ENCODE measurements at places on chromosomes 2 and 18.

GRCh38 chr2:40095000-40095399 lies 315.9 kb upstream of the THUMPD2 start:
- H3K27me3 ChIP-seq, result no peaks in the 10 kb centered on the region
- H3K4me1 ChIP-seq, result no peaks in the 10 kb centered on the region
- DNase-seq, result no peak
- no peak overlapping the region for H3K27ac ChIP-seq

GRCh38 chr2:194696690-194697089 lies 960.3 kb upstream of the SLC39A10 start:
- no peak overlapping the region for H3K27ac ChIP-seq
- H3K27me3 ChIP-seq, result no peaks in the 10 kb centered on the region
- DNase-seq, result no peak

- H3K4me3 ChIP-seq, result no peak overlapping the region
- H3K27ac ChIP-seq, result no peak overlapping the region
- H3K27me3 ChIP-seq, result no peaks in the 10 kb centered on the region
- no peak for DNase-seq
These were observed 176.4 kb upstream of the ID2 start for GRCh38 chr2:8505311-8505920.

GRCh38 chr18:24130494-24130893 lies 8.4 kb upstream of the CABYR start:
- no peaks in the 10 kb centered on the region for H3K4me1 ChIP-seq
- no peak overlapping the region for H3K4me3 ChIP-seq
- no peaks in the 10 kb centered on the region for H3K27me3 ChIP-seq

- no peak overlapping the region for H3K4me3 ChIP-seq
- H3K36me3 ChIP-seq, result no peaks in the 10 kb centered on the region
- no peak for DNase-seq
These were observed 177.8 kb downstream of the GBX2 start for GRCh38 chr2:235990344-235990743.

DNA sequence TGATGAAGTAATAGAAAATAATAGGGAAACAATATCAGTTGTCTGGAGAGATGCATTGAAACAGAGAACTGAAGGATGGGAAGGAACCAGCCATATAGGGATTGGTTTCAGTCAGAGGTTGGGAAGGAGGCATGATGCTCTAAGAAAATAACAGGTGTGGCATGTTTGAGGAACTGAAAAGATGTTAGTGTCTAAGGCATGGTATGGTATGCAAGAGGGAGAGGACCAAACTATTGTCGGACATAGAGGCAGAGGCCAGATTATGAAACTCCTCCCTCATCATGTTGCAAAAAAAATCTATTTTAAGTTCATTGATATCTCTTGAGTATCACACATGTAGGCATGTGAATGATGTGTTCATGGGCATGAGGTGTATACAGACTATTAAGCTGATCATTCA lies 48.9 kb upstream of the EMILIN2 start:
- H3K4me3 ChIP-seq, result no peak overlapping the region
- DNase-seq, result no peak
- H3K36me3 ChIP-seq, result peaks cover 28% of the 10 kb centered on the region
- H3K27ac ChIP-seq, result no peak overlapping the region
- H3K4me1 ChIP-seq, result peaks cover 6% of the 10 kb centered on the region
- H3K27me3 ChIP-seq, result no peaks in the 10 kb centered on the region

DNA sequence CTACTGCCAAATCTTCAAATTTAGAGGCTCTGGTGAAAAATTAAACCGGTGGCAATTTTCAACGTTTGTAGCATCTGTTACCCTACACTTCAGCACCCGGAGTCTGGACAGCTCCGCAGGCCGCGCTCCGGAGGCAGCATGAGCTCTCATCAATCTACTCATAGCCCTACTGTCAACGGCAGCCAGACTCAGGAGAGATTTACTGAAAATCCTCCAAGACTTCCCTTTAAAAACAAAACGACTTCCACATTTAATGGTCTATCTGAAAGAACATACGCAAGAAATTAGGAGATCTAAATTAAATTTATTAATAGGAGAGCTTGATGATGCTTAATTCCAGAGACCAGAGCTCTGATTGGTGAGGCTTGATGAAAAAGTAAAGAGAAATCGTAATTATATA lies 970 bp upstream of the ADCYAP1 start:
- H3K4me1 ChIP-seq, result peaks cover 2% of the 10 kb centered on the region
- peaks cover 21% of the 10 kb centered on the region for H3K36me3 ChIP-seq
- no peak overlapping the region for H3K4me3 ChIP-seq
- peaks cover 53% of the 10 kb centered on the region for H3K27me3 ChIP-seq
- H3K27ac ChIP-seq, result no peak overlapping the region

GRCh38 chr2:68565858-68566257 lies 77.5 kb upstream of the PROKR1 start:
- H3K27me3 ChIP-seq, result no peaks in the 10 kb centered on the region
- H3K4me3 ChIP-seq, result no peak overlapping the region
- H3K4me1 ChIP-seq, result no peaks in the 10 kb centered on the region
- DNase-seq, result no peak

GRCh38 chr2:121605820-121606733 lies 43.2 kb downstream of the CLASP1 start:
- peaks cover 30% of the 10 kb centered on the region for H3K4me1 ChIP-seq
- no peak for DNase-seq
- H3K36me3 ChIP-seq, result peaks cover 8% of the 10 kb centered on the region
- H3K27ac ChIP-seq, result no peak overlapping the region
- H3K4me3 ChIP-seq, result no peak overlapping the region

DNA sequence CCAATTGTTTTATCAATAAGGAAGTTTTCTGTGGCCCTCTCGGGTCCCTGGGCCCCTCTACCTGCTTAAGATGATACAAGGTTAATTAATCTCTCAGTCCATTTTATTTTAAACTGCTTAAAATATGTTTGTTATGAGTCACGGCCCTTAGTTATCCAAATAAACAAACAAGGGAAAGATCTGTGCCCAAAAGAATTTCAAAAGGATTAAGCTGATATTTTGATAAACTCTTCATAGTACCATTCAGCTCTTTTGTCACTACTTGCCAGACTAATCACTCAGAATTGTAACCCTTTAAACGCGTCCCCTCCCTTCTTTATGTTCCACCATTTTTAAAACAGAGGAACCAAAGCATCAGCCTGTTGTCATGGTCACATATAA lies 144.7 kb upstream of the STK17B start:
- no peak for DNase-seq
- H3K36me3 ChIP-seq, result no peaks in the 10 kb centered on the region
- H3K4me3 ChIP-seq, result no peak overlapping the region
- no peaks in the 10 kb centered on the region for H3K27me3 ChIP-seq
- H3K27ac ChIP-seq, result no peak overlapping the region

GRCh38 chr2:164803776-164804466 lies 37.7 kb downstream of the COBLL1 start:
- H3K36me3 ChIP-seq, result no peaks in the 10 kb centered on the region
- no peaks in the 10 kb centered on the region for H3K27me3 ChIP-seq
- H3K4me1 ChIP-seq, result no peaks in the 10 kb centered on the region
- DNase-seq, result no peak

DNA sequence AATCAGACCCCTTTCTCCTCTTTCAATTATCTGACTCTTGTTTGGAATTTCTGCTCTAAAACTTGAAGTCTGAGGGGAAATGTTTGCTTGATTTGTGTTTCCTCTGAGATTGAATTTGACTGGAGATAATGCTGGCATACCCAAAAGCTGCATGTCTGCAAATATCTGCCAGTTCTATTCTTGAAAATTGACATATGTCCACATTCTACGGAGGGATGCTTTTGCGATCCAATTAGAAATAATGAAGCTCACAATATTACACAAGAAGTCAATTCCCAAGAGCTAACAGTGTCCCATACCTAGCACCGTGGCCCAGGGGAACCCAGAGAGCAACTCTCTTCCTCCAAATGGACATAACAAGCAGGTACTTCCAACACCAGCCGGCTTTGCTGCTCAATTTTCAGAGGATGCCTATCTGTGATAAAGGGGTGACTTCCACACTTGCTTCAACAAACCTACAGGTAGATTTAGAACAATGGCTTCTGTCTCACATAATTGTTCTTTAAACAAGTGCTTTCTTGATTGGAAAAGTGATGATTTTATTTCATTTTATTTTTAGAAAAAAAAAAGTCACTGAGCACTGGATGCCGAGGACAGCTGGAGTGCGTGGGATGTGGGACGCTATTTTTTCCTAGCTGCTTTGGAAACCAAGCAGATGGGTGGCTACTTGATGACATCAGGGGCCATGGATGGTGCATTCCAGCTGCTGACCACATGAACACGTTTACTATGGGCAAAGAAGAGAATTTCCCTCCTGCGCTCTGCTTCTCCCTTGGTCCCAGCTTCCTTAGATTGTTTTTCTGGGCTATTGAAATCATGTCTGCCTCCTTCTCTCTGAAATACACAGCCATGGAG lies 488.9 kb downstream of the RNF144A start:
- H3K36me3 ChIP-seq, result no peaks in the 10 kb centered on the region
- H3K4me3 ChIP-seq, result no peak overlapping the region
- no peak overlapping the region for H3K27ac ChIP-seq

DNA sequence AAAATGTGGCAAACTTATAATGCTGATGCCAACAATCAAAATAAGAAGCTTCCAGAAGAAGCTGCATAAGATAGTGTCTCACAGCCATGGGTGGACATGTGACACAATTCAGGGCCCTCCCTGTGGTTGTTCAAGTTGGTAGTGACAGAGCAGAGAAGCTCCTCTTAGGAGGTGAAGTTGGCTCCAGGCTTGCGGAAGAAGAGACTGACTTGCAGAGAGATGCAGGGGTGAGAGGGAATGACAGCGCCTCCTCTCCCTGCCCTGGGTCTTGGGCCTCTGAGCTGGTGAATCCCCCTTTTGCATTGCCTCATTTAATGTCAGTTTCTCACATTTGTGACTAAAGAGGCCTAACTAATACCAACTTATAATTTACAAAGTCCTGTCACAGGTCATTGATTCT lies 23.0 kb upstream of the RHOB start:
- H3K36me3 ChIP-seq, result no peaks in the 10 kb centered on the region
- H3K27me3 ChIP-seq, result no peaks in the 10 kb centered on the region
- DNase-seq, result no peak
- H3K27ac ChIP-seq, result peak overlapping the region; percentile 86

DNA sequence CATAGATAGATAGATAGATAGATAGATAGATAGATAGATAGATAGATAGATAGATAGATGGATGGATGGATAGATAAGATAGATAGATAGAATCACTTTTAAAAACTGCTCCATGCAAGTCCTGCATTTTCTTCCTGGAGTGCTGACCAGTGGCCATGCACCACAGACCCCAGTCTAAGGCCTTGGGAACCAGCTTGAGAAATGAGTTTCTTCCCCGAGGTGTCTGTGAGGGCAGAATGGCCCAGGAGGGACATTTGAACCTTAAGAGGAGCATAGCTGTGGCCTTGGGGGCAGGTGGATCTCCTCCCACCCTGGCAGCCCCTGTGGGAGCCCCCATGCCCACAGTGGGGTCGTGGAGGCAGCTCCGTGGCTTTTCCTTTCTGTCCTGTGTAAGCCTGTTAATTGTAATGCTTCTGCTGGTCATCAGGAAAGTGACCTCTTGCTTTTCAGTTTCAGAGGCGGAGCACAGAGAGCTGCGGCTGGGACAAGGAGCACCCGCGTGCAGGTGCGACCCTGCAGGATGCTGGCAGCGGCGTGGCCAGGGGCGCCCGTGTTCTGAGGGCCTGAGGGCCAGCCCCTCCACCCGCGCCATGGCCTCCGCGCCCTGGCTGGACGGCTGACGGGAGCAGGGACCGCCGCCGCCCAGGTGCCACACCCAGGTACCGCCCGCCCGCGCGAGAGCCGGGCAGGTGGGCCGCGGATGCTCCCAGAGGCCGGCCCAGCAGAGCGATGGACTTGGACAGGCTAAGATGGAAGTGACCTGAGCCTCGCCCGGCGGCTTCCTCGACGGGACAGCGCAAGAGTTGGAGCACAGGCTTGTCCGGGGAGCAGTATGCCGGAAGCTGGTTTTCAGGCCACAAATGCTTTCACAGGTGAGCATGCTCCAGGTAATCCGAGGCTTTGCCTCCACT lies 168.6 kb downstream of the LDLRAD4 start:
- H3K4me1 ChIP-seq, result peaks cover 9% of the 10 kb centered on the region
- no peaks in the 10 kb centered on the region for H3K27me3 ChIP-seq
- H3K4me3 ChIP-seq, result no peak overlapping the region
- DNase-seq, result no peak
- no peaks in the 10 kb centered on the region for H3K36me3 ChIP-seq
- no peak overlapping the region for H3K27ac ChIP-seq

GRCh38 chr2:118443596-118443995 lies 355.3 kb downstream of the INSIG2 start:
- no peaks in the 10 kb centered on the region for H3K4me1 ChIP-seq
- H3K27ac ChIP-seq, result no peak overlapping the region

DNA sequence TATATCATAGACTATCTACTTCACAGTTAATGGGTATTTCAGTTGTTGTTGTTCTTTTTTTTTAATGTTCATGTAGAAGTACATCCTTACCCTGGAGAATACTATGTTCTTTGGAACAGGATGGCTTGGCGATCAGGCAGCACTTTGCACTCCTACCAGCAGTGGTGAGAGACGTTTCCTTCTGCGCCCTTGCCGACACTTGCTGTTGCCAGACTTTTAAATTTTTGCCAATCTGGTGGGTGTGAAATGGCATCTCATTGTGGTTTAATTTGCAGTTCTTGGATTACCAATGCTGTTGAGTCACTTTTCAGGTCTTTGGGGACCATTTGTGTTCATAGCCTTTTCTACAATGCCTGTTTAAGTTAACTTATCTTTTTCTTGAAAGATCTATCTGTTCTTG lies 197.3 kb downstream of the SH3RF3 start:
- peaks cover 5% of the 10 kb centered on the region for H3K36me3 ChIP-seq
- peaks cover 22% of the 10 kb centered on the region for H3K27me3 ChIP-seq
- peak; percentile 8 for DNase-seq
- no peak overlapping the region for H3K4me3 ChIP-seq

- H3K36me3 ChIP-seq, result no peaks in the 10 kb centered on the region
- H3K27me3 ChIP-seq, result no peaks in the 10 kb centered on the region
- DNase-seq, result no peak
- no peak overlapping the region for H3K4me3 ChIP-seq
- H3K4me1 ChIP-seq, result peaks cover 28% of the 10 kb centered on the region
These were observed 9.6 kb downstream of the CYB5A start for GRCh38 chr18:74281980-74282754.

GRCh38 chr2:36497570-36498163 lies 100.3 kb downstream of the FEZ2 start:
- no peak overlapping the region for H3K27ac ChIP-seq
- H3K4me3 ChIP-seq, result no peak overlapping the region
- H3K4me1 ChIP-seq, result no peaks in the 10 kb centered on the region
- no peaks in the 10 kb centered on the region for H3K27me3 ChIP-seq

- peak overlapping the region; percentile 86 for H3K27ac ChIP-seq
- H3K4me3 ChIP-seq, result peak overlapping the region; percentile 78
- DNase-seq, result no peak
- no peaks in the 10 kb centered on the region for H3K27me3 ChIP-seq
- no peaks in the 10 kb centered on the region for H3K36me3 ChIP-seq
These were observed 23.0 kb upstream of the ACKR3 start for GRCh38 chr2:236546561-236547002.

- H3K4me3 ChIP-seq, result no peak overlapping the region
- no peak for DNase-seq
- no peaks in the 10 kb centered on the region for H3K27me3 ChIP-seq
- no peak overlapping the region for H3K27ac ChIP-seq
- no peaks in the 10 kb centered on the region for H3K36me3 ChIP-seq
- no peaks in the 10 kb centered on the region for H3K4me1 ChIP-seq
These were observed 10.2 kb upstream of the TTC32 start for GRCh38 chr2:19911808-19912509.

GRCh38 chr2:151796774-151797173 lies 31.4 kb downstream of the ARL5A start:
- DNase-seq, result no peak
- no peaks in the 10 kb centered on the region for H3K27me3 ChIP-seq
- H3K4me3 ChIP-seq, result no peak overlapping the region
- peaks cover 6% of the 10 kb centered on the region for H3K4me1 ChIP-seq
- no peak overlapping the region for H3K27ac ChIP-seq
- no peaks in the 10 kb centered on the region for H3K36me3 ChIP-seq

GRCh38 chr2:216373896-216374295 lies 1.6 kb upstream of the MARCHF4 start:
- no peak overlapping the region for H3K27ac ChIP-seq
- peaks cover 46% of the 10 kb centered on the region for H3K27me3 ChIP-seq
- H3K4me3 ChIP-seq, result no peak overlapping the region
- H3K36me3 ChIP-seq, result peaks cover 4% of the 10 kb centered on the region
- no peak for DNase-seq
